ENCODE measurements at places on chromosomes 7 and 10.

DNA sequence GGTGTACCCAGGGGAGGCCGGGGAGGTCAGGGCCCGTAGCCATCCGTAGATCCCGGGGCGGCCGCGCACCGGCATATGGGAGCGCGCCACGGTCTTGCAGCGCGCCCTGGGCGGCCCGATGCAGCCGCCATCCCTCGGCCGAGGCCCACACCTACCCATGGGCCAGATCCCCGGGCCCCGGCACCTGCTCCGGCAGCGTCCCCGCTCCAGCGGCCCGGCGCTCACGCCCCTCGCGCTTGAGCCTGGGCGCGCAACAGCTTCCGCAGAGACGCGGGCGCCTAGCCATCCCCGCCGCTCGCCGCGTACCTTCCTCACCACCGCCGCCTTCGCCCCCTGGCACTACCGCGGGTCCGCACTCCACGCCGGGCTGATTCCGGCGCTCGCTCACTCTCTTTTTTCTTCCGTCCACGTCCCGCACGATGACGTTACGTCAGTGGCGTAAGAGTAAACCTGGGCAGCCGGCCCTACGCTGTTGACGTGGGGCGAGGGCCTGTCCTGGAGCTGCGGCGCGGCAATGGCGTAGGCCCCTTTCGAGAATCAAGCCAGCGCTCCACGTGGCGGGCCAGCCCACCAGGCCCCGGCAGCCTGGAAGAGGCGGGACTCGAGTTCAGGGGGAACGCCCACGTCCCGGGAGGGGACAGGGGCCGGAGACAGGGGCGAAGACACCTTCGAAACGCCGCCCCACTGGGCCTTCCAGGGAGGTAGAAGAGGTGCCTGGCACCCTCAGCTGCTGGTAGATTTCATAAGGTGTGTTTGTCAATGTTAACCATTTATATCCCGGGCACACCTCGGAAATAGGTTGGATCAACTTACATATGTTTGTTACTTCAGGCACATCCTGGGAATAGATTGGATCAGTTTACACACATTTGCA, at the start of gene ALDH18A1:
TSS of gene ALDH18A1 (minus strand) at position 421 of the 874 bp plus-strand sequence. CDS start 3,334 bp downstream, outside the sequence.
- peak; percentile 98 for DNase-seq

GRCh38 chr10:31253237-31253636, 65.8 kb upstream of the ZEB1 start:
- DNase-seq, result no peak

DNA sequence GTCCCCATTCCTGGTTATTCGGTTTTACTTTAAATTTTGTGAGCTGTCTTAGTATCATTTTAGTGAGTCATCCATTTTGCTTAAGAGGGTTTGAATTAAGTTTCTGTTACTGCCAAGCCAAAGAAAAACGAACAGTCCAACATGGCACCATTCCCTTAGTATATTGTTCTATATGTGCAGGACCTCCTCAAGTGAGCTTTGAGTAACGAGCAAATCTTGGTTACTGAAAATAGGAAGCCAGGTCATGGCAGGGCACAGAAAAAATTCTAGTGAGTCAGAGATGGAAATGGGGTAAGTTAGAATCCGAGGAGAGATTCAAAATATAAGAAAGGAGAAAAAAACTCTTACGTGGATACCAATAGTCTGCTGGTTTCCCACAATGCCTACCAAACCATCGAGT, 292.9 kb downstream of the BAMBI start:
- no peak for DNase-seq

DNA sequence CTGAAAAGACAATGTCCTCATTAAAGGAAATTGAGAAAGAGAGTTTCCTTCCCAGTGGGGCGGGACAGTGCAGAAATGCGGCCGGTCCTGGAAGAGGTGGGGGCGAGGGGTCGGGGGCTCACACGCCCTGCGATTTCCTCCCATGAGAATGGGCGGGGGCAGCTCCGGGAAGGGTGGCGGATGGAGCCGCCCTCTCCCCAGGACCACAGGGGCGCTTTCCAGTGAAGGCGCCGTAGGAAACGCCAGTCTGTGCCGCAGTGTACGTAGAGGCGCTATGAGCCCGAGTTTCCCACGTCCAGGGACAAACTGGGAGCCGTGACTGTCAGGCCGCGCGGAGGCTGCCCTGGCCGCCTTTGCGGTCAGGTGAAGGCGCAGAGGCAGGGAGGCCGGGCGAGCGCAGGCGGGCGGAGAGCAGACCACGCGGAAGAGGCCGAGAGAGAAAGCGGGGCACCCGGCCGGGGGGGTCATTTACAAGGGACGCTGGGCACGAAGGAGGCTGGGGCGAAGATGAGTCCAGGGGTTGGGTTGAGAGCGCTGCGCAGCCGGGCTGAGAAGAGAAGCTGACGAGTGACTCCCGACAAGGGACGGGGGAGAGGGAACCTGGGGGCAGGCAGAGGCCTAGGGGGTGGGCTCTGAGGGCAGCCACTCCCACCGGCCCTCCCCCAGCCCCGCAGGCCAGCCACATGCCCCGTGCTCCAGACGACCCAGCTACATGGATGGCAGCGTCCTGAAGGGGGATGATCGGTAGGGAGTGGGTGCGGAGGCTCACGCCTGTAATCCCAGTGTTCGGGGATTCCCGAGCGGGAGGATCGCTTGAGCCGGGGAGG, 45.0 kb downstream of the ALOX5 start:
- DNase-seq, result peak; percentile 93

DNA sequence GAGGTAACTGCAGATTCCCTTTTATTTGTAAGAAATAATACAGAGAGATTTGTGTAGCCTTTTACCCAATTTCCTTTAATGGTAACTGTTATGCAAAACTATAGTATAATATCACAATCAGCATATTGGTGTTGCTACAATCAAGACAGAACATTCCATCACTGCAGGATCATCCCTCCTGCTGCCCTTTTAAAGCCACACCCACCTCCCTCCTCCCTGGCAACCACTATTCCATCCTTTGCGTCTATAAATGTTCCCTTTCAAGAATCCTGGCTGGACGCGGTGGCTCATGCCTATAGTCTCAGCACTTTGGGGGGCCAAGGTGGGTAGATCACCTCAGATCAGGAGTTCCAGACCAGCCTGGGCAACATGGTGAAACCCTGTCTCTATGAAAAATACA, 13.2 kb downstream of the ACBD7 start:
- DNase-seq, result no peak

- no peak for DNase-seq
Observed at GRCh38 chr10:101625821-101626412, 37.8 kb downstream of the DPCD start.

DNA sequence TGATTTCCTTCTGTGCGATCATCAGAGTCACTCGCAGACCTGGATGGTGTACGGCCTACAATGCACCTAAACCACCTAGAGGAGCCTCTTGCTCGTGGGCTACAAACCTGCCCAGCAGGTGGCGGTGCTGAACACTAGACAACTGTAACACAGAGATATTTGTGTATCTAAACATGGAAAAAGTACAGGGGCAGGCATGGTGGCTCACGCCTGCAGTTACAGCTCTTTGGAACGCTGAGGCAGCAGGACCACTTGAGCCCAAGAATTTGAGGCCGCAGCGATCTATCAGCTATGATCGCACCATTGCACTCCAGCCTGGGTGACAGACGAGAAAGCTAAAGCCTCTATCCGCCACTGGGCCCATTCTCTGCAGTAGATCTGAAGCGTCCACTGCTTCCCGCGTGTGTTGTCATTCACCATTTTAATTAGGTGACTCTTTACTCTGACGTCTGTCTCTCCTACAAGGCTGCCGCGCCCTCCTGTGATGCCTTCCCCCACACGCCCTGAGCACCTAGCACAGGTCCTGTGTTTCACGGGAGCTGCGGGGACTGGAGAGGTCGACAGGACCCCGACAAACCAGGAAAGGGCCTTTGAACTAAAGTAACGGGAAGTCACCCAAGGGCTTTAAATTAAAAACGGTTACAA, 774 bp downstream of the TUBGCP2 start:
- DNase-seq, result peak; percentile 89

DNA sequence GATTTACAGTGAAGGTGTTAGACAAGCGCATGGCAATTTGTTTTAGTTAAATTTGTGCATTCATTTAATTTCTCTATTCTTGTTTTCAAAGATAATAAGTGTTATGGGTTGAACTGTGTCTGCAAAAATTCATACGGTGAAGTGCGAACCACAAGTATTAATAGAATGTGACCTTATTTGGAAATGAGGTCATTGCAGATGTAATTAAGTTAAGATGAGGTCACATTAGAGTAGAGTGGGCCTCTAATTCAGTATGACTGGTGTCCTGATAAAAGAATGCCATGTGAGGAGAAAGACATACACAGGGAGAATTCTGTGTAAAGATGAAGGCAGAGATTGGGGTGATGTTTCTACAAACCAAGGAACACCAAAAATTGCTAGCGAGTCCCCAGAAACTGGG, 158.8 kb upstream of the SEMA3E start:
- no peak for DNase-seq

DNA sequence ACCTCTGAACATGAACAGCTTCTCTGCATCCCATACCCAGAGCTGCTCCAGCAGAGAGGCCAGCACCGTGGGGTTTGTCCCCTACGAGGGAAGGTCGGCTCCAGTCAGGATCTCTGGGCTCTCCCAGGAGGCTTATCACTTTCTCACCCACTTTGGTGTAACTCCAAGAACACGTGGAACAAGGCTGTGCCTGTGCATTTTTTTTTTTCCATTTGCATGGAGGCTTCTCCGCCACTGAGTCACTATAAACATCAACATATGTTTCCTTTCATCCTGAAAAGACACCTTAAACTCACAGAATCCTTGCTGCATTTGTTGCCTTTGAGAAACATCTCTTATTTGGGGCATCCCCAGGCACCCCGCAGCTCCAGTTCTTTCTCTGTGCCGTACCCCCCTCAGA, 29.4 kb upstream of the ECHDC3 start:
- no peak for DNase-seq

- no peak for DNase-seq
Observed at GRCh38 chr10:35126062-35126529, 550 bp upstream of the CREM start.

DNA sequence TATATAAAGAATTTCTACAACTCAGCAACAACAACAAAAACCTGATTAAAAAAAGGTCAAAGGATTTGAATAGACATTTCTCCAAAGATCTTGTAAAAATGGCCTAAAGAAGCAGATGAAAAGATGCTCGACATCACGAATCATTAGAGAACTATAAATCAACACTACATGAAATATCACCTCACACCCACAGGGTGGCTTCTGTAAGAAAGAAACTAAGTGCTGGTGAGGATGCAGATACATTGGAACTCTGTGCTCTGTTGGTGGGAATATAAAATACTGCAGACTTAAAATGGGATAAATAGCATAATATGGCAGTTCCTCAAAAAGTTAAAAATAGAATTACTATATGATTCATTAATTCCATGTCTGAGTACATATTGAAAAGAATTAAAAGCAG, 38.3 kb upstream of the CDCA7L start:
- DNase-seq, result no peak

DNA sequence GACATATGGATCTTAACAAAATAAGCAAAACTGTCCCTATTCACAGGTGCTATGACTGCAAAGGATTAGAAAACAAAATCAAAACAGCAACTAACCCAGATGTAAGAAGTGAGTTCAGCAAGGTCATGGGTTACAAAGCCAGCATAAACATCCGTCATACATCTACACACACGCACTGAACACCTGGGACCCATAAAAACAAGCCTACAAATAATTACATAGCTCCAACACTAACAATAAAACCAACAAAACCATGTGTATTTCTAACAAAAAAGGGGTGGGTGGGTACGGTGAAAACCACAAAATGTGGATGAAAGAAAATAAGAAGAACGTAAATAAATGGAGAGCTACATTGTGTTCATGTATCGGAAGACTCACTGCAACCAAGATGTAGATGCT, 256.8 kb downstream of the ELFN1 start:
- DNase-seq, result no peak

GRCh38 chr7:22958742-22959141, 55.2 kb downstream of the HYCC1 start:
- DNase-seq, result no peak

GRCh38 chr7:125122173-125122572, 192.5 kb upstream of the POT1 start:
- DNase-seq, result no peak

- peak; percentile 56 for DNase-seq
Observed at GRCh38 chr7:44975331-44976039, 3.3 kb downstream of the MYO1G start.

- no peak for DNase-seq
Observed at GRCh38 chr10:44070282-44070681, 314.6 kb downstream of the CXCL12 start.

- DNase-seq, result no peak
Observed at GRCh38 chr7:92953657-92954056, 117.3 kb upstream of the CDK6 start.

DNA sequence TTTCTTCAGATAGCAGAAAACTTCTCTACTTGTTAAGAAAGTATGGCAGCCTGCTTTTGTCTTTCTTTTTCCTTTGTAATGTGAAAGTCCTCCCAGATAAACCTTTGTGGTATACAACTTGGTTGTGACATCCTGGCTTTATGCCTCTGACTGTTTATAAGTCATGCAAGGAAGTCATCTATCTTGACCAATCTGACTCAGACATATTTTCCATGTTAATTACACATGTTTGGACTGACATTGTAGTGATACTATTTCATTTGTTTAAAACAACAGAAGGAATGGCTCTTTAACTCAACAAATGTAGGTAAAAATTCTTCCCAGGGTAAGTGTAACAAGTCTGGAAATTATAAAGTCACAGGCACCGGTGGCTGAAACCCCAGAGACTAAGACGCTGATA, 341.6 kb upstream of the MEOX2 start:
- DNase-seq, result no peak

DNA sequence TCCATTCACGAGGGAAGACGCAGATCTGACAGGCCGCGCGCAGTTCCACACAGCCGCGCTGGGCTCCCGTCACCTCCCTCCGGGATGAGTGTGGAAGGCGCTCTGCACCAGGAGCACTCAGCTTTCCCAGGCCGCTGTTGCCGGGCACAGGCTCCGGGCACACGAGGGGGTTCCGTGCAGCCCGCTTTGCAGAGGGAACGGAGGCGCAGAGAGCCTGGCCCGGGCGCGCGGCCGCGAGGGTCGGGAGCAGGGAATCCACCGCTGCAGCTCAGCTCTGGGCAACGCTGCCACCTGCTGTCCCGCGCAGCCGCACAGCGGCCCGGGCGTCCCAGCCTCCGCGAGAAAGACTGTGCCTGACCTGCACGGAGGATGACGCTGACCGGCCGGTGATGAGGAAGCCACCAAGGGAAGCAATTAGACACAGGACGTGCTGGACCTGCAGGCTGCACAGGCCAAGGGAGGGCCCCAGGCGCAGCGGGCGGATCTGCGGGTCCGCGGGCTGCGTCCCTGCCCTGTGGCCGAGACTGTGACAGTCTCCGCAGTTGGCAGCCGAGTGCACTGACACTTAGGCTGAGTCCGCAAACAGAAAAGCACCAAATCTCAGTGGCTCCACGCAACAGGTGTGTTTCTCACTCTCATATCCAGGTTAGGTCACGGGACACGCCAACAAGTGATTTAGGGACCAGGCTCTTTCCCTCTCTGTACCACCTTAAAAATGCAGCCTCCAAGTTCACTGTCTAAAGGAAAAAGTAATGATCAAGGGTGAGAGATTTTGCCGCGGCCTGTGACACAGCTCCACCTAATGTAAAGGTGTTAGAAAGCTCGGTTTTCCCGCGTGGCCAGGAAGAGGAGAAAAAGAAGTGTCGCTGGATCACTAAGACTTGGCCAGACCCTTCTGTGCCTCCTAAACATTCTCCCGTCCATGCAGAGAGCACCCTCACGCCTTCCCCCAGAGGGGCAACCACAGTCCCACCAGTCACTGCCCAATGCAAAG, 94.5 kb downstream of the SEC61G start:
- DNase-seq, result no peak
